ENCODE measurements at places on chromosomes 6 and 20. TPM values are rescaled to one million over a fixed set of nuclear protein-coding genes. Genes with fewer than 3 reads are reported as not detected.

DNA sequence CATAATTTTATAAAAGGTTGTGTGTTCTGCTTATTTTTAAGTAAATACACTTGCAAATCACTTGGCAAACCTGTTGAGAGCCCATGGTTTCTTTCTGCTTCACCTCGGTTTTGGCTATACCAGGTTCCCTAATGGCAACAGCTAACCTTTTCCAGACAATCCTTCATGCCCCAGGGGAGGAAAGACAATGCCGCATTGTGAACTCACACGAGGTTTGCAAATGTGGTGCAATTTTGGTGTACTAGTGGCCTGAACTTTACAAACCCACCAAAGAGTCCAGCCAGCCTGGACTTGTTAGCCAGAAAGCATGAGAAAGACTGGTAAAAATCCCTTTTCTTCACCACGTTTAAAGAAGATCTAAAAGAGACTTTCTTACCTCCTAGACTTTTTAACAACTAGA is 84.8 kb upstream of the SOX4 start:
- no peak for DNase-seq

DNA sequence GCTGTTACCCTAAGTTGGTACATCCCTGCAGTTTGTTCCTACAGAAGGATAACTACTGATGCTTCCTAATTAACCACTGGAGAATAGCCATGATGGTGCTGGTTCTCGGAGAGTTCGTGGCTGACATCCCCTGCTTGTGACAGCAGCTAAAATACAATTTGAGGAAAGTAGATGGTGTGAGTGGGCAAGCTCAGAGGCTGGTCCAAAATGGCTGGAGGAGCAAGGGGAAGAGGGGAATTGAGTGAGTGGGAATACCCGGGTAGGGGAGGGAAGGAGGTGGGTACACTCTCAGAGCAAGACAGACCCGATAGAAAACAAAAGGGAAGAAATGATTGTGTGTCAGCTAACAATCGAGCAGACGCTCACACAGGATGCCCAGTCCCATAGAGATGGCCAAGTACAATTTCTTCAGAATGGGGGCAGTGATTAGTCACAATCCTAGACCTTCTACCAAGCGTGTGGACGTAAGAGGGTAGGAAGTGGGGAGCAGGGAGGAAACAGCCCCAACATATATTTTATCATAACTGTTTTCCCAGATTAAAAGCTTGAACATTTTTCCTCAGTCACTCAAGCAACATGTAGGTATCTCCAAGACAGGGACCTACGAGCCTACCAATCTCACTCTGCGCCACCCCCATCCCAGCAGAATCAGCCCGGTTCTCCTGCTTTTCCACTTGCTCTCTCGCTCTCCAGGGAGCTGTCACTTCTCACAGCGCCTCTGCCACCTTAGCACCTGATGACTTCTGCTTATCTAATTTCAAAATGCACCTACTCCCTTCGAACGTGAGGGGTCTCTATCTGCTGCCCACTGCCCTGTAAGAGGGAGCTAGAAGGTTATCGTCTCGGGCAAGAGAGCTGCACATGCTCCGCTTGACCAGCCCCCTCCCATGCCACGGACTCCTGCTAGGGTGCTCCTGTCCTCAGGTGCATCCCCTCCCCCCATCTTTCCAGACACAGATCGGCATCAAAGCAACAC is 26.2 kb downstream of the RIPOR2 start:
- DNase-seq = no peak

- DNase-seq = no peak
Measured at GRCh38 chr6:10465629-10466499, 51.0 kb upstream of the TFAP2A start.

- DNase-seq = no peak
Measured at GRCh38 chr6:142781129-142781528, 163.8 kb downstream of the HIVEP2 start.

RNF144B gene
- total RNA-seq = 27.8 TPM

GRCh38 chr6:41199552-41200246 is 1.2 kb downstream of the TREML2 start:
- no peak for DNase-seq

SEL1L2 gene
- not detected for total RNA-seq

DNA sequence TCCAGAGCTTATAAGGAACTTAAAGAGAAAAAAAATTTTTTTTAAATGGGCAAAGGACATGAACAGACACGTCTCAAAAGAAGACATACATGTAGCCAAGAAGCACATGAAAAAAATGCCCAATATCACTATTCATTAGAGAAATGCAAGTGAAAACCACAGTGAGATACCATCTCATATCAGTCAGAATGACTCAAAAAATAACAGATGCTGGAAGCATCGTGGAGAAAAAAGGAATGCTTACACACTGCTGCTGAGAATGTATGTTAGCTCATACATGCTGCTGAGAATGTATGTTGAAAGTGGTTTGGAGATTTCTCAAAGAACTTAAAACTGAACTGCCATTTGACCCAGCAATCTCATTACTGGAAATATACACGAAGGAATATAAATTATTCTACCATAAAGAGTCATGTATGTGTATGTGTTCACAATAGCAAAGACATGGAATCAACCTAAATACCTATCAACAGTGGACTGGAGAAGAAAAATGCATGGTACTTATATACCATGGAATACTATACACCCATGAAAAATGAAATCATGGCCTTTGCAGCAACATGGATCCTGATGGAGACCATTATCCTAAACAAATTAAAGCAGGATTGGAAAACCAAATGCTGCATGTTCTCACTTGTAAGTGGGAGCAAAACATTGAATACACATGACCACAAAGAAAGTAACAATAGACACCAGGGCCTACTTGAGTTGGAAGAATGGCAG is 5.2 kb downstream of the OR11A1 start:
- no peak for DNase-seq

DNA sequence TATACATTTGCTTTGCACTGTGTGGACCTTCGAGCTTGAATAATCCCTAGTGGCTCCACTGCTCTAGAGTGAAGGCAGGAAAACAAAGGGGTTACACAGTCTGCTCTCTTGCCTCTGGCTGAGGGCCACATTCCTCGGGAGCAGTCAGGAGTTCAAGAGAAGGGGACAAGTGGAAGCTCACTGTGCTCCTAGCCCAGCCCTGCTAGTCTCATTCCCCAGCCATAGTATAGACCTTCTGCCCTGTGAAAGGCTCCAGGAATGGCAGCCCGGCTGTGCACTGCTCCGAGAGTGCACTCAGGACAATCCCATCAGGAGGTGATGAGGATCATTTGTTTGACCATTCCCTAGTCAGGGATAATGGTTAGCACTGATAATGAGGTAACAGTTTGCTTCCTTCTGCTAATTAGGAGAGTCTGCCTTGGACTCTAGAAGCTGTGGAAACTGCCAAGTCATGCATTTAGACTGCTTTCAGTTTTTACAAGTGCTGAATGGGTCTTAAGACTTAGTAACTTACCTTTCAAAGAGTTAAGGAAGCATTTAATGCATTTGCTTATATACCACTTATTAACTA is 8.5 kb downstream of the IYD start:
- DNase-seq = no peak

DNA sequence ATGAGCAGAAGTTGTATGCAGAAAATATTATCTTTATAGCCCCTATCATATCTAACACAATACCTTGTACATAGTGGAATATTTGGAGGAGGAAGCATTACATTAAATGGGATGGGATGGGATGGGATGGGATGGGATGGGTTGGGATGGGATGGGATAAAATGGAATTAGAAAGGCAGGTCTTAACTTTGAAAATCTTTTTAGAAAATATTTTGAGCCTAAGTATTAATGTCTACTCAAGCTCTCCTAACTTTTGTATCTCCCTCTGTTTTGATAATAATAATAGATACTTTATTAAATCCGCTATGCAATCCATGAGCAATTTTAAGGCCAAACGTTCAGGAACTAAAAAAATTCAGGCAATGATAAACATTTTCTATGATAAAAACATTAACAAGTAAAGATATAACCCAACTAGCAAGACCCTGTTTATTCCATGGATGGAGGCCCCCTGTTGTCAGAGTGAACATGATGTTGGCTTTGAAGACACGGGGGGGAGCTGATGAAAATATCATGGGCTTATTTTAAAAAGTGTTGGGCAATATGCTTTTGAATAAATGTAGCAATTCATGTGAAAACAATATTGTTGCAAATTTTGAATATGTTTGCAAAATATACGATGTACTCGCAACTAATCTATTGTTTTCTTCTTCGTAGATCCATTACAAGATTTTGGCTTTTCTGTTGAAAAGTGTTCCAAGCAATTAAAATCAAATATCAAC is 35.9 kb downstream of the LY86 start:
- no peak for DNase-seq
